Erythroblast (primary cell): ENCODE measurements at places on chromosomes 11 and 22.

- no peak for DNase-seq
Observed at GRCh38 chr11:61546663-61547062, 34.2 kb downstream of the SYT7 start.

GRCh38 chr11:84188521-84188920, 902.4 kb upstream of the CCDC90B start:
- DNase-seq, result no peak

DNA sequence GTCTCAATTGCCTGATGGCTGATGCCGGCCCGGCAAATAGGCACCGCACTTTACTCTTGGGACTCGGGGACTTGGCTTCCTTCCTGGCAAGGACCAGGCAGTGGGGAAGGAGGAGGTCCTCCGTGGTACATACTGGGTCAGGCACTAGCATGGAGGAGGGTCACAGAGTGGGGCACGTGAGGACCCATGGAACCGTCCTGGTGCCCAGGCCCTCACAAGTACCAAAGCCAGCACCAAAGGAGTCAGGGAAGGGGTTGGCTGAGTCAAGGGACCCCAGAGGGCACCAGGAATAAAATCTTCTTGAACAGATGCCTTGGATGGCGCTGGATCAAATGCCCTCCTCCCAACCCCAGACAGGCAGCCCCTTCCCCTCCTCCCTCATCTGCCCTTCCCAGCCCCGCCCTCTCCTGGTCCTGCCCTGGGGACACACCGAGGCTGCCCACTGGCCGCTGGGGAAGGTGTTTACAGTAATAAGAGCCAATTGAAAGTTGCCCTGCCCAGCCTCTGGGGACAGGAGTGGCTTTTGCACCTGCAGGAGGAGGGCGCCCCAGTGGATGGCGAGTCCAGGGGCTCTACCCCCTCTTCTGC, 5.6 kb upstream of the CARNS1 start:
- no peak for DNase-seq

- DNase-seq, result no peak
Observed at GRCh38 chr11:2304506-2305139, 2.8 kb downstream of the TSPAN32 start.

DNA sequence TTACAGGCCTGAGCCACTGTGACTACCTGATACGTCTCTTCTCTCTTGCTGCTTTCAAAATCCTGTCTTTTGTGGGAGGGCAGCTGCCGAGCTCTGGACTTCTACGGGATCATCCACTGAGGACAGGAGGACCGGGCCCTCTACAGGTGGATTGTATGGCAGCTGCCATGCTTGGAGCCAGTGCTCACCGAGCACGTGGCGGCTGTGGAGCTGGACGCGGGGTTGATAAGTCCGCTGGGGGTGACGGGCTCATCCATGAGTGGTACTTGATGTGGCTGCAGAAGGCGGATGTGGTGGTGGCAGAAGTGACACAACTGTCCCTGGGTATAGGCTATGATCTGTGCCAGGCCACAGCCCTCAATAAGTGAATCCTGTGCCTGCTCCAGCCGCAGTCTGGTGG, 1.8 kb upstream of the CYP2D6 start:
- DNase-seq, result no peak

GRCh38 chr11:61969838-61970662, 2.6 kb upstream of the FTH1 start:
- DNase-seq, result peak; percentile 48
